ENCODE measurements at places on chromosomes 12 and 14. TPM values are rescaled to one million over a fixed set of nuclear protein-coding genes. Genes with fewer than 3 reads are reported as not detected.

SCYL2 gene
- 53.7 TPM for total RNA-seq

SVOP gene
- total RNA-seq: not detected

RPS6KA5 gene
- total RNA-seq: 4.8 TPM

KLRG1 gene
- total RNA-seq: 3.9 TPM

EPYC gene
- total RNA-seq: not detected

OAS1 gene
- total RNA-seq: 39.4 TPM

KRT7 gene
- total RNA-seq: 1,051 TPM

GZMB gene
- not detected for total RNA-seq
